Stimulated activated naive CD4-positive, alpha-beta T cell (primary cell): ENCODE measurements at places on chromosomes 1 and 21.

DNA sequence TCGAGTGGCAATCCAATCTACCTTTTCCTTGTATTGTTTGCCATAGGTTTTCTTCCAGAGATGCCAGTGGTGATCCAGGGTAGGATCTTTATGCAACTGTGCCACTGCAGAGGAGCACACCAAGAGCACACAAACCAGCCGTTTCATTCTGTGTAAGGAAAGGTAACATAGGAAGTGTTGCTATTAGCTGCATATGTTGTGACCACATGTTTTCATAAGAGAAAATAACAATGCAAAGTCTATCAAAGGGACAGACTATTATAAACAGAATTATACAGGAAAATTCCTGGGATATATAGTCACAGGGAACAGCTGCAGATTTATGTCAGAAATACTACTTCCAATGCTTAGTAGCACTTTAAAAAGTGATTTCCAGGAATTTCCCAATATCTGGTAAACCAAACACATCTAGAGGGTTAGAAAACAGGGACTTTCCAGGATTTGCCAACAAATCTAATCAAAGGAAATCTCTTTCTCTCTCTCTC lies 919 bp downstream of the CTSS start:
- DNase-seq, result no peak

GRCh38 chr21:42892582-42892930 lies 553 bp upstream of the NDUFV3 start:
- no peak for DNase-seq

DNA sequence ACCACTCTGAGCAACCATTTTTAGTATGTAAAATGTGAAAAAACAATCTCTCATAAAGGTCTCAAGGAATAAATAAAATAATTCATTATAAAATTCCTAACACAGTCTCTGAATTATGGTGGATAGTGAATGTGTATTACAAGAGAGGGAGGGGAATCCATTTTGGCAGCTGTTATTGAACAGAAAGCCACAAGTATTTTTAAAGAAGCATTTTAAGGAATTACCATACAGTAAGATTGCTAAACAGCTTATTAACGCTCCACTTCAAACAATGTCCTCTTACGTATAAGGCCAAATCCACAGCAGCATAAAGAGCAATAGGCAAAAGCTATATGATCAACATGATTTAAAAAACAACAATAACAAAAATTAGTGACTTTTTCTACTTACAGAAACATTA lies 18.4 kb downstream of the PIGK start:
- no peak for DNase-seq

GRCh38 chr1:240611619-240612480 lies at the start of gene GREM2:
Gene GREM2 (minus strand): TSS chr1:240612155. CDS start chr1:240493475, 118,680 bp downstream.
- DNase-seq, result no peak

DNA sequence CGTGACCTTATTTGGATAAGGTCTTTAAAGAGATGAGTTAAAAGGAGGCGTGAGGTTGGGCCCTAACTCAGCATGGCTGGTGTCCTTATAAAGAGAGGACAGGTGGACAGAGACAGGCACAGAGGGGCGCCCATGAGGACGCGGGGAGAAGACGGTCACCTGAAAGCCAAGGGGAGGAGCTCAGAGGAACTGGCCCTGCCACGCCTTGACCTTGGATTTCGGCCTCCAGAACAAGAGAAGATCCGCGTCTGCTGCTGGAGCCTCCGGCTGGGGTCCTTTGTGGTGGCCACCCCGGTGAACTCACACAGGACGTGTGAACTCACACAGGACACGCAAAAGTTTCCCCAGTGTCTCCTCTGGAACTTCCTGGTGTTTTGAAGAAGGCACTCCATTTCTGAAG lies 122.7 kb downstream of the SIK1 start:
- no peak for DNase-seq

GRCh38 chr1:44239331-44239960 lies 26.2 kb downstream of the DMAP1 start:
- DNase-seq, result no peak

DNA sequence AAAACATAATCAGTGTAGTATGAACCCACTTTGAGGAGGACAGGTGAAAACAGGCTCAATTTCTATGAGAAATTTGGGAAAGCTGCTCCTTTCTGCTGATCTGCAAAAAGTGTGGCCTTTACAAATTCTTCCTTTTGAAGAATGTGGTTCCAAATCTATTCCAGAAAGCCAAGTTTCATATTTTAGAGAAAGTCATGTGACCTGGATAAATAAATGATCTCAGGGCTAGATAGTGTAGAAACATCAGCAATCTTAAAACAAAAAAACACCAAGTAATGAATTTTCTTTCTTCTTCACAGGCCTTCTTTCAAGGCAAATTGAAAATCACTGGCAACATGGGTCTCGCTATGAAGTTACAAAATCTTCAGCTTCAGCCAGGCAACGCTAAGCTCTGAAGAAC lies 11.7 kb upstream of the PODN start:
- no peak for DNase-seq

DNA sequence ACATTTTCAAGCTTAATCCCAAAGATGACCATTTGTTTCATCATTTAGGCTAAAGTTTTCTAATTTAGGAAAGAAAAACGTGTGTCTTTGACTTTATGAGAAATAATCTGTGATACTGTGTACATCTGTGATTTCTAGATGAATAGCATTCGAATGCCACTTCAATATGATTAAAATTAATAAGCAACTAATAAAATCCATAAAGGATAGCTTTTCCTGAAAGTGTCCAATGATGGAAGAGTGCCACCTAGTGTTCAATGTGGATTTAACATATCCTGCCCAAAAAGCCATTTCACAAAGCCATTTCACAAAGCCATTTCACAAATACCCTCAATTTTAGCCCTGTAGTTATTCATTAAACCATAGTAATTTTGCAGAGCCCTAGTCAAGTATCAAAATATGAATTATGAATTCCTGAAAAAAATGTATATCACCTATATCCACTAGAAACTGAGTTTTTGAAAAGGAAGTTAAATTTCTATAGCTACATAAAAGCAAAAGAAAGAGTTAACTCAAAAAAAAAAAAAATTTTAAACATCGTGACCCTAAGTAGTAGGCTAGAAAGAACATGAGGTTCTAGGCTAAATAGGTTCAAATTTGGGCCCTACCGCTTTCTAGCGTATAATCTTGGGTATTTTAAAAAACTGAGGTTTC lies 19.1 kb downstream of the NME7 start:
- DNase-seq, result no peak

GRCh38 chr1:28983509-28984310 lies 69.3 kb downstream of the EPB41 start:
- no peak for DNase-seq

GRCh38 chr1:168167806-168168205 lies 11.0 kb upstream of the TIPRL start:
- DNase-seq, result no peak

GRCh38 chr1:15876357-15877055 lies 29.0 kb downstream of the SPEN start:
- no peak for DNase-seq

DNA sequence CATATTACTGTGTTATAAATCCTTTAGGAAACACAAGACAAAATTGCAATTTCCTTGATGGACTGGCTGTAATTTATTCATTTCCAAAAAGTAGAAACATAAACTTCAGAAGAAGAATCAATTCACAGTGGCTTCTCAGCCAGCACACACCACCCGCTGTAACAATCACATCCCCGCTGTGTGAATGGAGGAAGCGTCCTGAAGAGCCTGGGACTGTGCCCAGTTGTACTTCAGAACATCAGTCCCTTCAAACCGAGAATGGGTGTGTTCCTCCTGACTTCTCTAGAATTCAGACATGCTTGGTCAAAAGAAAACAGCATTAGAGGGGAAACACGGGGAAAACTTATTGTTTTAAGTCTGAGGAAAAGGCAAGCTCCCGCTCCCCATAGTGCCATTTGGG lies 28.8 kb upstream of the CD84 start:
- no peak for DNase-seq

- no peak for DNase-seq
Observed at GRCh38 chr1:69081668-69082067, 486.1 kb upstream of the LRRC7 start.

DNA sequence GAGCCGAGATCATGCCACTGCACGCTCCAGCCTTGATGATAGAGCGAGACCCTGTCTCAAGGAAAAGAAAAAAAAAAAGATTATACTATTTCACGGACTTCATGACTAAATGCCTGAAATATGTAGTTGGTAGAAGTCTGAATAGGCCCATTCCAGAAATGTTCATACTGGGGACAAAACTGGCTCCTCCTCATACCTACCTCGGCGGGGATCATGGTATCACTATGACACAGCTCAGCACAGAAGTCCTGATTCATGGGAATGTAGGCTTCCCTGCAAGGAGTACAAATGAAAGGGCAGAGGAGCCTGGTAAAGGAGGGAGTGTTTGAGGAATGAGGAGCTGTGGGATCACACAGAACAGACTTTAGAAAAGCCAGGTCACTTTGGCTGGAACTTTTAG lies 5.0 kb downstream of the SPATA46 start:
- DNase-seq, result no peak
